Activated T-helper 17 cell treated with anti-CD3 and anti-CD28 coated beads, Interleukin-2, amount 50 U/mL, for 72 hours (primary cell): ENCODE measurements at places on chromosomes 1 and 21.
A peak's percentile ranks its signal among the peaks of the same experiment; 100 is the strongest.

- no peak for ATAC-seq
Observed at GRCh38 chr21:33010931-33011330, 14.8 kb upstream of the OLIG2 start.

- no peak for ATAC-seq
Observed at GRCh38 chr1:177984761-177985160, 14.9 kb upstream of the SEC16B start.

DNA sequence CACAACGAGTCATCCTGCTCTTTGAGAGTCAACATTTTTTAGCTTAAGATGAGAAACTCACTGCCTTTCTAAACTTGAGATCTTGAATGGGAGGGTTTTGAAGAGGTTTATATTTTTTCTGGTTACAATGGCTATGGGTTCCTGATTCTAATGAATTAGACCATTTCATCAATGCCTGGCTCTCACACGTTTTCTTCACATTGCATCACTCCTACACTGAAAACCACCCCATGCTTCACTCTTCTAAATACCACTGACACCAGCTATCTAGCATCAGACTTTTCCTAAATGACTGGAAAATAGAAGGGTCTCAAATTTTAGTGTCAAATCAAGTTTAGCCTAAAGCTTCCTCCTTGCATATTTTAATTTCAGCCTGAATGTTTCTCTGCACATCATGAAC lies 606.1 kb upstream of the USP24 start:
- ATAC-seq, result no peak

DNA sequence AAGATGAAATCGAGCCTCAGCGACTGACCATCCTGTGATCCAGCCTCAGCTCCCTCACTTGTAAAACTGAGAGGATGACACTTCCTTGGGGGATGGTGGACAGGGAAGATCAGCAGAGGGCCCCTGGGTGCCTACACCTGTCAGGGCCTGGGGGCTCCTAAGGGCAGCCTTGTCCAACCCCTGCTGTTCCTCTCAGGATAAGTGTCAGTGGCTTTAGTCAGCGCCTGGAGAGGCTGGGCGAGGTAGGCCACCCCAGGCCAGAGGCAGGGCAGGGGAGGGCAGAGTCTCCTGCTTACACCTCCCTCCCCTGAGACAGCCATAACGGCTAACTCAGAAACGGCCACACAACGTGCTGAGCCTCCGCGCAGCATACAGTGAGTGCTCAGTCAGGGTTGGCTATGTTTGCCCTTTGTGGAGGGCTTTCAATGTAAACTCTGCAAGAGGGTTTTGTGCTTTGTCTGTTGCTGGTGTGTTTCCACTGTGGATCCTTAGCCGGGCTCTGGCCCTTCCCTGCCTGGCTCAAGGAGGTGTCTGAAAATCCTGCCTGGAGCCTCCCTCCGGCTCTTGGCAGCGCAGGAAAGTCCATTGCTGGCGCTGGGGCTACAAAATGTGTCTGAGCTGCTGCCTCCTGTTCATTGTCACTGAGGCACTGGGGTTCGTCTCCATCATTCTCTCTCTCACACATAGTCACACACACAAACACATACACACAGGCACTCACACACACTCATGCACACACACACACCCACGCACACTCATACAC lies 588.4 kb downstream of the PTPRU start:
- ATAC-seq, result no peak

GRCh38 chr1:109527098-109527811 lies 12.4 kb upstream of the GPR61 start:
- no peak for ATAC-seq

GRCh38 chr1:20199403-20199802 lies 13.1 kb upstream of the PLA2G2C start:
- no peak for ATAC-seq

DNA sequence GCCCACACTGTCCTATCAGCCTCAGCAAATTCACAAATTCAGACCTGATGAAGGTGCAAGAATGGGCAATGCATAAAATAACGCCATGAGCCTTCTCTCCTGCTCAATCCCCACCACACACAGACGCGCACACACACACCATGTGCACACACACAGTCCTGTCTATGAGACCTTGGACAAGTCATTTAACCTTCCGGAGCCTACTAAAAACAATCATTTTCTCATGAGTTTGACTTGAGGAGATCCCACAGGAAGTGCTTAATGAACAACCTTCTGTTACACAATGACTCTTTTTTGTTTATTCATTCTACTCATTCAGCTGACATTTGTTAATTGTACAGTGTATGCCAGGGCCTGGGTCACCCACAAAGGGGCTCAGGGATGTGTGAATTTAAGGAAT lies 125.4 kb downstream of the EDEM3 start:
- peak; percentile 11 for ATAC-seq

DNA sequence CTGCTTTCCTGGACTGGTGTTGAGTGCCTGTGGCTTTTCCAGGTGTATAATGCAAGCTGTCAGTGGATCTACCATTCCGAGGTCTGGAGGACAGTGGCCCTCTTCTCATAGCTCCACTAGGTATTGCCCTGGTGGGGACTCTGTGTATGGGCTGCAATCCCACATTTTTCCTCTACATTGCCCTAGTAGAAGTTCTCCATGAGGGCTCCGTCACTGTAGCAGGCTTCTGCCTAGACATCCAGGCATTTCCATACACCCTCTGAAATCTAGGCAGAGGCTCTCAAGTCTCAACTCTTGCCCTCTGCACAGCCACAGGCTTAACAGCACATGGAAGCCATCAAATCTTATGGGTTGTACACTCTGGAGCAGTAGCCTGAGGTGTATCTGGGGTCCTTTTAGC lies 107.6 kb downstream of the GRIK1 start:
- ATAC-seq, result no peak

GRCh38 chr1:147215540-147215916 lies 9.6 kb downstream of the FMO5 start:
- ATAC-seq, result no peak

GRCh38 chr1:48186306-48186839 lies 36.1 kb upstream of the SLC5A9 start:
- ATAC-seq, result no peak
